Renal pelvis (tissue), 12 donors: ENCODE measurements at places on chromosomes 1 and 21. TPM values are rescaled to one million over a fixed set of nuclear protein-coding genes. Genes with fewer than 3 reads are reported as not detected.

Gene UBASH3A
- 0.10 TPM for polyA plus RNA-seq

Gene ITLN2
- not detected for polyA plus RNA-seq

Gene OR4F16
- not detected for polyA plus RNA-seq

Gene MARK1
- polyA plus RNA-seq = 10.4 TPM

Gene SPRR1B
- polyA plus RNA-seq = not detected

Gene SPATA46
- polyA plus RNA-seq = 2.1 TPM

Gene TNNT2
- polyA plus RNA-seq = 78.9 TPM

Gene SLC35D1
- 12.9 TPM for polyA plus RNA-seq

Gene RBP7
- polyA plus RNA-seq = 25.0 TPM

Gene TNFAIP8L2
- polyA plus RNA-seq = 1.3 TPM

Gene KIAA0040
- 14.1 TPM for polyA plus RNA-seq

Gene SEC16B
- 6.6 TPM for polyA plus RNA-seq

Gene SELP
- polyA plus RNA-seq = 5.3 TPM

Gene PAPPA2
- 33.2 TPM for polyA plus RNA-seq

Gene KLHL12
- polyA plus RNA-seq = 39.3 TPM

Gene PGLYRP4
- polyA plus RNA-seq = not detected

Gene AKNAD1
- polyA plus RNA-seq = not detected
